DMS153 (cell line): ENCODE measurements at places on chromosomes 1 and 21.

GRCh38 chr1:57137980-57138379, 172.2 kb upstream of the C8B start:
- no peak for DNase-seq

- DNase-seq: no peak
These were observed 72.8 kb downstream of the ATF6 start for GRCh38 chr1:161838885-161839284.

DNA sequence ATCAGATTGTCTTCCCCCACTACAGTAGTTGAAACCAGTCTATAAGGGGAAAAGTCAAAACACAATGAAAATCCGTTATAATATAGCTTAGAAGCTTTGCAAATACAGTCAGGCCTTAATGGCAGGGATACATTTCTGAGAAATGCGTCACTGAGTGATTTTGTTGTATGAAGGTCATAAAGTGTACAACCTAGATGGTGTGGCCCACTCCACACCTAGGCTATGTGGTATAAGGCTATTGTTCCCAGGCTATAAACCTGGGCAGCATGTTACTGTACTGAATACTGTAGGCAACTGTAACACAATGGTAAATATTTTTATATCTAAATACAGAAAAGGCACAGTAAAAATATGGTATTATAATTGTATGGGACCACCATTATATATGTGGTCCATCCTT, 188.0 kb upstream of the L1TD1 start:
- no peak for DNase-seq

DNA sequence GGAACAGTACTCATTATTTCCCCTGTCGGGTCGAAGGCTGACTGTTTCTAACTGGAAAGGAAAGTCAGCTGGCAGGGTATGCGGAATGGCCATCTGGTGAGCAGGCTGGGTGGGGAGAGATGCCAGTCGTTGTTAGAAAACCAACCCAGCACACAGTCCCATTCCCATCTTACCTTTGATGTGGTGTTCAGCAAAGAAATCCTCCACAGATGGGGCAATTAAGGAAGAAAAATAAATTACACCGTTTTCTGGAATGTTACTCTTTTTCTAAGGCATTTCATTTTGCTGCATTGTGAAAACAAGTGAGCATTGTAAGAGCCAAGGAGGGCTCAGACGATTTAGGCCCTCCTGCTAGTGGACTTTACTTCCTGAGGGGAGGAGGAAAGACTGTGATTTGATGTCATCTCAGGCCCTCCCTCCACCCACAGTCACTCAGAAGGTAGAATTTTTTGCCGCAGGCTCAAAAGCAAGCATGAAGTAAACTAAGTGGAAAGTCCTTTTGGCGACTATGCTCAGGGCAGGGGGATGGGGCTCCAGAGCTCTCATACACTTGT, at the start of gene SLC16A4:
SLC16A4 (minus strand) TSS at position 335 of the 554 bp plus-strand sequence. CDS start 1,703 bp downstream, outside the sequence.
- DNase-seq: no peak

GRCh38 chr1:66489972-66490601, 43.9 kb upstream of the SGIP1 start:
- no peak for DNase-seq
